A549 (cell line): ENCODE measurements at places on chromosomes 13 and 19. TPM values are rescaled to one million over a fixed set of nuclear protein-coding genes. Genes with fewer than 3 reads are reported as not detected.
A peak's percentile ranks its signal among the peaks of the same experiment; 100 is the strongest.

The PCDH20 gene
- not detected in 3 replicates for polyA plus RNA-seq

The FARP1 gene
- polyA plus RNA-seq, result 9.4 to 12.0 TPM (median 10.0 TPM) in 3 replicates

The LILRA6 gene
- polyA plus RNA-seq, result not detected in 3 replicates

The TUBA3C gene
- not detected in 3 replicates for polyA plus RNA-seq

The PTBP1 gene
- 264 to 299 TPM (median 285 TPM) in 3 replicates for polyA plus RNA-seq

The KDM4B gene
- 4.3 to 4.6 TPM (median 4.6 TPM) in 3 replicates for polyA plus RNA-seq

The MCEMP1 gene
- not detected in 3 replicates for polyA plus RNA-seq

The SYT3 gene
- 0.45 to 1.2 TPM (median 1.1 TPM) in 3 replicates for polyA plus RNA-seq

The GATAD2A gene
- polyA plus RNA-seq, result 28.4 to 29.3 TPM (median 28.9 TPM) in 3 replicates

The C19orf67 gene
- not detected in 3 replicates for polyA plus RNA-seq

The SIGLEC8 gene
- polyA plus RNA-seq, result not detected in 3 replicates

The MTUS2 gene
- polyA plus RNA-seq, result not detected in 3 replicates

The TNFRSF19 gene
- polyA plus RNA-seq, result 1.4 to 1.9 TPM (median 1.8 TPM) in 3 replicates

The MAG gene
- polyA plus RNA-seq, result not detected in 3 replicates

The ZNF749 gene
- polyA plus RNA-seq, result 11.7 to 12.6 TPM (median 12.4 TPM) in 3 replicates

The GJA3 gene
- polyA plus RNA-seq, result 0.17 to 0.20 TPM (median 0.19 TPM) in 3 replicates

GRCh38 chr13:38888309-38888708 is 102.3 kb downstream of the STOML3 start:
- no peak for DNase-seq

DNA sequence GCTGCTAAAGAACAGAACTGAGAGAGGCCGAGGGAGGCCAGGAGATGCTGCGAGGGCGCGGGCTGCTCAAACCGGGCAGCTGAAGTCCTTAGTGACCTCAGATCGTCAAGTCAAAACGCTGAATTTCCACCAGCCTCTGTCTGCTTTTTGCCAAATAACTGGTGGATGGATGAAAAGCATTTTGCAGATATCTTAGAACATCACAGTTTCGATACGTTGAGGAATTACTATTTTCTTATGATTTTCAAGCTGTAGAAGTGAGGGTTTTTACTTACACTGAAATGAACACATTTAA is 2.0 kb downstream of the GPC6 start:
- no peak for DNase-seq

DNA sequence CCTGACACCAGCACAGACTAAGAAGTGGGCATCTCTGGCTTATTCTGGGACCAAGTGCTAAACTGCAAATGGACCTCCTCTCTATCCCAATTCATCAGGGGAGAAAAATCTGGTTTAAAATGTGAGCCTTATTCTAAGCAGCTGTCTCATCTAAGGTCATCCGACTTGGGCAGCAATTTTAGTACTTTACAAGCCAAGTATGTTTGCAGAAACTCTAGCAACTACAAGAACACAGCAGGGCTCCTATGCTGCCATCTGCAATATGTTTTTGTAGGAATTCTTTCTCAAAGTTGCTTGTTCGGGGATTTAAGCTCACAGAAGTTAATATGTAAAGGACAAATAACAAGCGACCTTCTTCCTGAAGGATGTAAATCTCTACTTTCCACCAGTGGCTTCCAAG is 113.1 kb downstream of the FOXO1 start:
- DNase-seq, result no peak

GRCh38 chr13:21361123-21361522 is 98.0 kb downstream of the ZDHHC20 start:
- DNase-seq, result no peak

GRCh38 chr13:111514610-111515306 is 194.3 kb downstream of the TEX29 start:
- DNase-seq, result no peak

DNA sequence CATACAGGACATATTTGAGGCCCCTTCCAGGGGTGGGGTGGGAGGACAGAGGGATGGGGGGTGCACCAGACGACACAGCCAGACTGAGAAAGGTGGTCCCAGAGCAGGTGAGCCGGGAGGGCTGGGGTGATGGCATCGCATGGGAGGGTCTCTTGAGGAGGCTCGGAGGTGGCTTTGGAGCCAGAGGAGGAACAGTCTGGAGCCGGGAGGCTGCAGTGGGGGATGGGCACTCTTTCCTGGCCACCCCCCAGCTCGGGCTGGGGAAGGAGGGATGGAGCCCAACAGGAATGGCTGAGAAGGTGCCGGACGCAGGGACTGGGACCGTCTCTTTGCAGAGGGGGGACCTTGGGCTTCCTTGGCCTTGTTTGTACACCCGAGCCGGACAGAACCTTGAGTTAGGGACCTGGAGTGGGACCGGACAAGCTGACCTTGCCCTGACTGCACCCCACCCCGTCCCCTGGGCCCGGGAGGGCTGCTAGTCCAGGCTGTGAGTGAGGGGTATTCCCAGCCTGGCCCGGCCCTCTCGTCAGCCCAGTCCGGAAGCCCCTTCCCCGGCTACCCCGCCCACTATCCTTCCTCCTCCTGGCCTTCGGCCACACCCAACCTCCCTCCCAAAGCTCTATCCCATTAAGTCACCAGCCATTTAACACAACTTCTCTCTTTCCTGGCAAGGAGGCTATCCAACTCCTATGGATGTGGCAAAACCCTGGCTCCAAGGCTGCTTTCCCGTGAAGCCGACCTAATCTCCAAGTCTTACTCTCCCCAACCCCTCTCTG is 816 bp upstream of the TBXA2R start:
- no peak for DNase-seq

GRCh38 chr13:76783798-76784197 is 102.4 kb downstream of the KCTD12 start:
- DNase-seq, result no peak

GRCh38 chr19:49894011-49894664 is 2.5 kb downstream of the IL4I1 start:
- no peak for DNase-seq

DNA sequence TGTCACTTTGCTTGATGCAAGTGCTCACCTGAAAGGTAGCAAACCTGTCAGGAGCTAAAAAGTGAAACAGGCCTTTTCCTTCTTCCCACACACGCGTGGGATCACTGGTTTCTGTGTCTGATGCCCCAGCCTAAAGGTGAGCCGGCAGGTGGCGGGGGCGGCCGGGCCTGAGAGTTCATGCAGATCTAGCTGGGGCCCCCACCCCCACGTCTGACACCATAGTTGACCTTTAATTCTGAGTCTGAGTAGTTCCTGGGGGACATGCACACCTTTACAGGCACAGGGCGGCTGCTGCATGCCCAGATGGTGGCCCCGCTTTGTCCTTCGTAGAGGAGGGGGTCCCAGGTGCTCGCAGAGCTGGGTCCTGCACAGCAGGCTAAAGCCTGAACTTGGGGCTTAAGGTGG is 345.3 kb downstream of the TEX29 start:
- no peak for DNase-seq

DNA sequence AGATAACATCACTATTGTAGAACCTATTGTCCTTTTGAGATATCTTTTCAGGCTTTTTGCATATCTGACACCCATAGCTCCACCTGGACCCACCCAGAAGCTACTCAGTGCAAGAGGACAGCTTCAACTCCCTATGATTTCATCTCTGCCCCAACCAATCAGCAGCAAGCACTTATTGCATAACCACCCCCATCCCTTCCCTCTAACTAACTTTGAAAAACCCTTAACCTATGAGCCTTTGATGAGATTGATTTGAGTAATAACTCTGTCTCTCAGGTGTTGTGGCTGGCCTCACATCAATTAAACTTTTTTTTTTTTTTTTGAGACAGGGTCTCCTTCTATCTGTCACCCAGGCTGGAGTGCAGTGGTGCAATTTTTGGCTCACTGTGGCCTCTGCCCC is 13.4 kb upstream of the MTRF1 start:
- no peak for DNase-seq

- DNase-seq, result no peak
Measured at GRCh38 chr13:106159295-106160195, 375.9 kb downstream of the EFNB2 start.

DNA sequence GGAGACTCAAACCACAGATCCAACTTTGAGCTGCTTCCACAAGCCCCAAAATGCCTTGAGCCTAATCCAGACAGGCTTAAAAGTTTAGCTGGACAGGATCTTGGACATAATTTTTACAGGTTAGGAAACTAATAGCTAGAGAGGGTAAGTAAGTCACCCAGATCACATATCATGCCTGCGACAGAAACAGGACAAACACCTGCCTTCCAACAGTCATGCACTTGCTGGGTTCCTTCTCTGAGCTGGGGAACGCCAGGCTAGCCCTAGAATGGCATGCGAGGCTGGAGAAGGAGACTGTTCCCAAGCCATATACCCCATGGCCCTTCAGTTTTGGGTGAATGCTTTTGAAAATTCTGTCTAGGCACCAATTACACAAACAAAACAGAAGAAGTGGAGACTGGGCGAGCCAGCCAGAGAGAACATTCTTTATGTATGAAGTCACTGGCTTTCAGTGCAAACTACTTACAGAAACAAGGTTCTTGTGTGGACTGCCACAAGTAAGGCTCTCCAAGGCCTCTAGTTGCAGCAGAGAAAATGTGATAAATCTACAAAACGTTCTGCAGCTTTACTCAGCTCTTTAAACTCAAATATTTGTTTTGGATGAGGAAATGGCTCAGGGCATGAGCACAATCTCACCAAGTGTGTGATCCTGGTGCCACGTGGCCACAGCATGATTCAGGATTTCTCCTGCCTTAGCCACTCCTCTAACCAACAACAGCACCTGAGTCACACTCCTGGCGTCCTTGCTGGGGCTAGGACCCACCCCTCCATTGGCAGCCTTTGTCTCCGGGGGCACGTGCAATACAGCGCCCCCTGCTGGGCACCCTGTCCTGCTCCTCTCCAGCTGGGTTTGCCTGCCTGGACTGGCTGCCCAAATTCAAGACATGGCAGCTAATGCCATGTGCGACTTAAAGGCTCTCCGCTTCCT is 73.4 kb upstream of the UBL3 start:
- DNase-seq, result peak; percentile 87

DNA sequence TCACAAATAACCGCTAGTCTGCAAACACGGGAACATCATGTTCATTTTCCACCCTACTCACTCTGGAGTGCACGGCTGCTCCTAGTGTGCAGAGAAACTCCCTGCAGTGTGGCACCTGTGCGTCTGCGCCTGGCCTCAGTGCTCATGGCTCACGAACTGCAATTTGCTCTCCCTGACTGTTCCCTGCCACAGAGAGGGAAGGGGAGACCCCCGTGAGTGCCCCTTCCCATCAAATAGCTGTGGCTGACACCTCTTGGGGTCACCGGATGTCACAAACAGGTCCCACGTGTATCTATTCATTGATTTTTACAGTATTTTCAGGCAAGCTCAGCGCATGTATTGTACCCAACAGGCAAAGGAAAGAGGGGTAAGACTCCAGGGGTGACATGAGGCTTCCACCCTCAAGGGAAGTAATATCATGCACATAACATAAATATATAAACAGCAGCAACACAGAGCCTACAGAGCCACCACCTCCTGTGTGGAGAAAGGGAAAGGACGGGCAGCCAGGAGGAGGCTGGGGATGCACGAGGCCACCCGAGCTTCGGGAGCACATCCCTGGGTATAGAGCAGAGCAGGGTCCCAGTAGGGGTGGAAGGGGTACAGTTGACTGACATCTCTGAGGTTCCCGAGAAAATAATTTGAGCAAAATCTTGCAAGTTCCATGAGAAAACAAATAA is 140.3 kb upstream of the SOX1 start:
- DNase-seq, result no peak

- peak; percentile 31 for DNase-seq
Measured at GRCh38 chr13:97627566-97627965, 193.6 kb downstream of the RAP2A start.

DNA sequence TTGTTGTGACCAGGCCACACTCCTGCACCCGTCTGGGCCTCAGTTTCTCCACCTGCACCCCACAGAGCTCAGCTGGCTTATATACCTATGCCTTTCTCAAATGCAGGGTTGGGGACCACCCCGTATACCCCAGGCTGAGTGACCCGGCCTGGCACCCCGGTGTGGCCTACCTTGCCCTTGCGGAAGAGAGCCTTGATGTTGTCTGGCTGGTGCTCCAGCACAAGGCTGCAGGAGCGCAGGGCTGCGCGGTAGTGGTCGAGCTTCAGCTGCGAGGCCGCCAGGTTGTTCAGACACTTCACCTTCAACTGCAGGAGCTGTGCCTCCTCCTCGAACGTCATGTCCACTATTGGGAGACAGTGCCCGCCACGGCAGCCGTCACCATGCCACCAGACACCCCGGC is 5.9 kb downstream of the FKBP8 start:
- no peak for DNase-seq

- no peak for DNase-seq
Measured at GRCh38 chr13:75324413-75324940, 157.5 kb downstream of the TBC1D4 start.

DNA sequence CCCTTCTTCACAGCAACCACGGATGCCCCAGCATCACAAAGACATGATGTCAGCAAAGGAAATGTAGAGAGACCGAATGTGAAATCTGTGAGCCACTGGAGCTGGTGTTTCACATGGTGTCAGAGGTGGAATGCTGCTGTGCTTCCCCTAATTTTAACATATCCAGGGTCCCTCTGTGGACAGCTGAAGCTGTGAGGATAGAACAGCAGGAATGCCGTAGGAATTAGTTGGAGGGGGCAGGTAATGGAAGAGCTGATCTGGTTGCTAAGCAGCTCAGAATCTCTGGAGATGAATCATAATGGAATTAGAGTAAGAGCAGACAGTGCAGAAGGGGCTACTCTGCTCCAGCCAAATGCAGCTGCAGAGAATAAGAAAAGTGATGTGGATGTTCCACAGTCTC is 68.9 kb upstream of the ZNF835 start:
- DNase-seq, result no peak

DNA sequence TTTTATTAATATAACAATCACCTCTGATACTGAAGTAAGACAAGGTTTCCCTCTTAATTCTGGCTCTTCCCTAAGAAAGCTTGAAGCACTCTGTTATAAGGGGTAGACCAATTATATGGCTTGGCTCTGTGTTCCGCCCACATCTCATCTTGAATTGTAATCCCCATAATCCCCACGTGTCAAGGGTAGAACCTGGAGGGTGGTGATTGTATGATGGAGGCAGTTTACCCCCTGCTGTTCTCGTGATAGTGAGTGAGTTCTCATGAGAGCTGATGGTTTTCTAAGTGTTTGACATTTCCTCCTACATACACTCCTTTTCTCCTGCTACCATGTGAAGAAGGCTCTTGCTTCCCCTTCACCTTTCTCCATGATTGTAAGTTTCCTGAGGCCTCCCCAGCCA is 363.8 kb upstream of the PCDH20 start:
- DNase-seq, result no peak

GRCh38 chr19:3227054-3227626 is 2.7 kb downstream of the CELF5 start:
- no peak for DNase-seq

- DNase-seq, result no peak
Measured at GRCh38 chr19:18781885-18782527, 9.1 kb downstream of the COMP start.

- no peak for DNase-seq
Measured at GRCh38 chr13:27822258-27822872, 30.1 kb downstream of the GSX1 start.

DNA sequence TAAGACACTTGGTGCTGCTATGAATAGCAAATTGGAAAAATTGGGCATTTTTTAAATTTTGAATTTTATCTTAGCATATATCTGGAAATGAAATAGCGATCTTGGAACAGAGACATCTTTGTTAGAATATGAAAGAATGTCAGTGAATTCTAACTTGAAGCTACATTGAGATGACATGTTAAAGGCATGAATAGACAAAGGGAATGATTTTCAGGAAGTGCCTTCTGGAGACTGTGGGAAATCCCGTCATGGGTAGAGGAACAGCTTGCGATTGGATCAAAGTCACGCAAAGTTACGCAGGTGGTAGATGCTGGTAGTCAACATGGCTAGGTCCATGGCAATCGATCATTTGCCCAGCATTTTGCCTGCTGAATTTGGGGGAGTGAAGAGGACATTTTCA is 43.5 kb downstream of the LRCH1 start:
- DNase-seq, result no peak

- no peak for DNase-seq
Measured at GRCh38 chr13:73859841-73860240, 274.4 kb downstream of the KLF12 start.

- DNase-seq, result no peak
Measured at GRCh38 chr13:99553033-99553432, 51.8 kb downstream of the TM9SF2 start.
